HL-60 (cell line): ENCODE measurements at places on chromosomes 2 and 18.

DNA sequence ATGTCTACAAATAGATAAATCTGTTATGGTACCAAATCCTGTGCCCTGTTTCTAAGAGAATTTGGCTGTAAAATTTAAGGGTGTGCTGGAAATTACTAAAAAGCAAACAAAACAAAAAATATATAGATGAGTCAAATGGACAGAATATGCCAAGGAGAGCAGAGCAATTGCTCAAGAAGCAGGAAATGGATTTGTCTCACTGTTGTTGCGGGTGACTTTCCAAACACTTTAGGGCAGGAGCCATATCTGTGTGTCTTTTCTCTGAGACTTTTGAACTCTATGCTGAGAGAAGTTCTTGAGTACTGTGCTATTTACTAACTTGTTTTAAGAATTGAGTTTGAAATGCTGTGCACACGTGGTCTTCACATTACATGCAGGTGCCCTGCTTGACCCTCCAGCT, 221.7 kb downstream of the PHLPP1 start:
- DNase-seq: no peak

DNA sequence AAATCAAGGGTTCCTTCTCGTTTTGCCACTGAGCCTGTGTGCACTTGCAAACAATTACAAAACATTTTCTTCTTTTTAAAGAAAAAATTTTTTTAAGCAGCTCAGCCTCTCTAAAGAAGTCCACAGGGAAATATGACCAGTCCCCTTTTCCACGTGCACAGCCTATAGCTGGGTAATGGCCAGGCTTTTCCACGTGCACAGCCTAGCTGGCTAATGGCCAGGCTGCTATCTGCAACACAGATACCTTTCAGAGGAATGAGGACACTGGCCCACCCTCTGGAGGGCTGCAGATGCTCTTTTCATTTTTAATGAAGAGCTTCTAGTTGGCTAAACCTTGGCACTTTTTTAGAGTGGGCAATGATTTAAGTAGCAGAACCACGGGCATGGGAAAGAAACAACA, 46.3 kb downstream of the ASB18 start:
- DNase-seq: no peak

GRCh38 chr2:138712212-138712979, 67.8 kb downstream of the NXPH2 start:
- no peak for DNase-seq

GRCh38 chr2:134377730-134378129, 123.9 kb downstream of the MGAT5 start:
- DNase-seq: no peak

- DNase-seq: no peak
Observed at GRCh38 chr2:177633910-177634294, 241.3 kb downstream of the AGPS start.

GRCh38 chr2:47868611-47869352, 37.5 kb downstream of the FBXO11 start:
- DNase-seq: no peak

- DNase-seq: no peak
Observed at GRCh38 chr2:214242797-214243196, 168.1 kb upstream of the VWC2L start.

DNA sequence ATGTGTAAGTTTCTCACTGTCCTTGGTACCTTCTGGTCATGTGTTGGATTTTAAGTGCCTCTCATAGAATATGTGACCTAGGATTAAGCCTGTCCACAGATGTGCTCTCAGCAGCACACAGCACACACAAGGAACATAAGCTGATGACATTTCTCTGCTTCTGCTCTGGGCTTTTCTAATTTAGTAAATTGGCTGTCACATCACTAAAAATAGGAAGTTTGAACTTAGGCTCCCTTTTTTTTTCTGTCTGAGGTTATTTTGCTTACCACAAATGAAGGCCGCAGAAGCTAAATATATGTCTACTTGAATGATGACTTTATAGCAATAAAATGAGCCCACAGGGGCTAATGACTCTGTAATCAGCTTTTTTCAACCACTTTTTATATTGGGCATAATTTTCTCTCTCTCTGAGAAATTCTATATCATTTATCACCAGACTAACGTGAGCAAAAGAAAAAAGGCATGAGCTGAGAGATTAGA, 150.2 kb upstream of the KLHL14 start:
- DNase-seq: no peak

GRCh38 chr2:11406958-11407381, 59.0 kb downstream of the E2F6 start:
- DNase-seq: no peak

GRCh38 chr2:172955587-172955986, 120.1 kb upstream of the MAP3K20 start:
- no peak for DNase-seq

DNA sequence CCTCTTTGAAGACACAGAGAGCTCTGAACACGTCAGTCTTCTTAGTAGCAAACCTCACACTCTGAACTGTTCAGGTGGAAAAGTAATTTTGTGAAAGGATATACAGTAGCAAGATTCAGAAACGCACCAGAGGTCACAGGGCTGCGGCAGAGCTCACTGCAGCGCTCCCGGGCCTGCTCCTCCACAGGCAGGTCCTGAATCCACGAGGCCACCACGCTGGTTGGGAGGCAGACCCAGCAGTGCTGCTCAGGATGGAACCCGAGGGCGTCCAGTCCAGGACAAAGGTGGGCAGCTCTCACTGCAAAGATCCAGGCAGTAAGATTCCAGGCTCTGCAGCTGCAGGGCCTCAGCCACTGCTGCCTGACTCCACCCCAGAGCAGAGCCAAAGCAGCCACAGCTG, 576.2 kb upstream of the SALL3 start:
- no peak for DNase-seq

- no peak for DNase-seq
Observed at GRCh38 chr2:123179526-123179925, 845.6 kb upstream of the CNTNAP5 start.

- peak; percentile 14 for DNase-seq
Observed at GRCh38 chr2:225598897-225599296, 199.4 kb downstream of the NYAP2 start.

GRCh38 chr2:30217644-30218337, 13.5 kb upstream of the LBH start:
- no peak for DNase-seq

GRCh38 chr2:165494573-165494972, 25.1 kb downstream of the CSRNP3 start:
- no peak for DNase-seq
